Inflammatory macrophage treated with lipopolysaccharide for 1 hour (primary cell): ENCODE measurements at places on chromosomes 12 and 14.
A peak's percentile ranks its signal among the peaks of the same experiment; 100 is the strongest.

GRCh38 chr14:20682435-20683124 is 1.8 kb upstream of the RNASE4 start:
- DNase-seq, result peak; percentile 86

- DNase-seq, result no peak
Observed at GRCh38 chr14:53963320-53964227, 6.9 kb upstream of the BMP4 start.

- no peak for DNase-seq
Observed at GRCh38 chr12:131740626-131741025, 29.7 kb downstream of the SFSWAP start.

DNA sequence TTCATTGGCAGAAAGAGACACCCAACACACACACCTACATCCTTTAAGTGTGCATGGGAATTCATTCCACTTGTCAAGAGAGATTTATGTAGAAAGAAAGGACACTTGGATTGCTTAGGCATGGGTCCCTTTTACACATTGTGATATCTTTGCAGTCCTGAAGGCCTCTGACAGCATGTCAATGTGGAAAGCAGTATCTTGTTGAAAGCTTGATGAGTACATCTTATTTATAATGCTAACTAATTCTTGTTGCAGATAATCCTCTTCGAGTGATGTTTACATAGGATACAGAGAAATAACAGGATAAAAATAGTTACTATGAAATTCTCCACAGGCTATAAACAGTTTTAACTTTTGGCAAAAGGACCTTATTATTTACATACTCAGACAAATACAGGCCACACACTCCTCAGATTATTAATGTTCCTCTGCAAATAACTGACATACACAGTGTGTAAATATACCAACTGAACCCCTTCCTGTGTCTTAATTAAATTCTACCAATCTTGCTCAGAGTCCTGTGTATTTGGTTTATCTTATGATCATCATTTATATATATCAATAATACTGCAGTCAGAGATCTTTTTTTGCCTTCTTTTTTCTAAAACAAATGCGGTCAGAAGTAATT is 111.8 kb upstream of the DIO2 start:
- DNase-seq, result no peak

DNA sequence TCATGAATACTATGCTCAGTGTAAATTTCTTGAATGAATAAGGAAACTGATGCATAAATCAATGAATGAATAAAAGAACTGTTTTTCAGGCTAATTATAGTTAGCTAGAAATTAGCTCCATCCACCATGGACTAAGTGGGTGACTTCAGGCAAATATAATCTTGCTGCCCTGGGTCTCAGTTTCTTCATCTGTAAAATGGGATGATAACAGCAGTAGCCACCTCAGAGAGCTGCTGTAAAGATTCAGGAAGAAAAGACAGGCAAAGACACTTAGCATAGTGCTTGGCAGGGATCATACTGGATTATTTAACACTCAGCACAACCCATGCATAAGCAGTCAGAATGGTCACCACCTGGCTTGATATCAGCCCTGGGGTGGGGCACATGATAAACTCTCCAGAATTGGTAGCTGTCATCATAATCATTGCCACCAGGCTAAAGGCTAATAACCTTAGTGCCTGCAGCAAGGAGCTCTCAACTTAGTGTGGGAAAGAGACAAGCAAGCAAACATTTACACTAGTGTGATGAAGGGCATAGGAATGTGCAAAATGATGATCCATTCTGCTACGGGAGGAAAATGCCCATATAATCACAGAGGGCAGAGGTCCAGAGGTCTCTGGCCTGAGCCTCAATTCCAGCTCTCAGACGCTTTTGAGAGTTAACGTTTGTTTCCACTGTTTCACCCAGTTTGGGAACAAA is 234.7 kb upstream of the TBX3 start:
- DNase-seq, result no peak

GRCh38 chr12:92933606-92934005 is 4.5 kb upstream of the EEA1 start:
- no peak for DNase-seq

- DNase-seq, result no peak
Observed at GRCh38 chr14:24700511-24700910, 66.5 kb upstream of the GZMB start.

- DNase-seq, result no peak
Observed at GRCh38 chr12:21891751-21892217, 49.4 kb downstream of the ABCC9 start.

DNA sequence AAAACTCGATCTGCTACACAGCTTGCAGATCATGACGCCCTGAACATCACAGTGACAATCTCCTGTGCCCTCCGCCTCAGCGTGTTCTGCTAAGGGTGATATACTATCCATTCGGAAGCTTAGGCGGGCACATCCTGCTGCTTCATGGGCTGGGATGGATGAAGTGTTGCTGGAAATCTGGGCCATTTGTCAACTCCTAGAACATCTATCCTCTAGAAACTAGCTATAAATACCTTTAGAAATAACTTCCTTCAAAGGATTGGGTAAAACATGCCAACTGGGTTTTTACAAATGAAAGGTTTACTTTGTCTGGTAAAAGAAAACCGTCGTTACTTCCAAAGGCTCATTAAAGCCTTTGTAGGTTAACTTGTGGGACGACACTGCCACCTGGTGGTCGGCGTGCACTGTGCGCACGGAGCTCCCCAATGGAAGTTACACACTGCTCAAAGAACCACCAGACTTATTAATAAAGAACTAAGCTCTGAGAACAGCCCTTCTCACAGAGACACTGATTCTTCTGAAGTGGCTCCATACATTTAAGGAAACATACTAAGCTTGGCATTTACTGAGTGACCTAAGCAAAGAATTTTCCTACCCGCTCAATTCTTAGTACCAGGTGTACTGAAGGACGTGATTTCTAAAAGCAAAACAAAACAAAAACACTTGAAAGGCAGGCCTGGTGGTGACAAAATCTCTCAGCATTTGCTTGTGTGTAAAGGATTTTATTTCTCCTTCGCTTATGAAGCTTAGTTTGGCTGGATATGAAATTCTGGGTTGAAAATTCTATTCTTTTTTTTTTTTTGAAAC is 21.6 kb upstream of the CACNA2D4 start:
- DNase-seq, result peak; percentile 61

DNA sequence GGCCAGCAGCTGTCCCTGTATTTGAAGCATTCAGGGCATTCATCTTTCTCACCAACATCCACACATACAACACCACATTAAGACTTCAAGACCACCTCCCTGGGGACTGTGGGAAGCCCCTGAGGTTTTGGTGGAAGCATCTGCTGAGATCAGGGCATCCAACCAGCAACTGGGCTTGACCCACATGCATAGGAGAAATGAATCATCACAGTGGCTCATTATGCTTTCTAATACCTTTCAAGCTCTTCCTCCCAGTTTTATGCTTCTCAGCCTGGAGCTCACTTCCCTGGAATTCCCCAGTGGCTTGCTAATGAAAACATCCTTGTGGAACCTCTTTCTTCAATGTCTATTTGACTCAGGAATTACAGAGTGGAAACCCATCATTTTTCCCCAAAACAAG is 21.4 kb upstream of the CMKLR1 start:
- peak; percentile 25 for DNase-seq

- DNase-seq, result no peak
Observed at GRCh38 chr12:31106101-31106803, 32.6 kb downstream of the DDX11 start.

GRCh38 chr12:26226122-26226521 is 30.7 kb downstream of the SSPN start:
- no peak for DNase-seq
